Stomach (tissue), 19 donors: ENCODE measurements at places on chromosomes 2 and 18. TPM values are rescaled to one million over a fixed set of nuclear protein-coding genes. Genes with fewer than 3 reads are reported as not detected.

DNA sequence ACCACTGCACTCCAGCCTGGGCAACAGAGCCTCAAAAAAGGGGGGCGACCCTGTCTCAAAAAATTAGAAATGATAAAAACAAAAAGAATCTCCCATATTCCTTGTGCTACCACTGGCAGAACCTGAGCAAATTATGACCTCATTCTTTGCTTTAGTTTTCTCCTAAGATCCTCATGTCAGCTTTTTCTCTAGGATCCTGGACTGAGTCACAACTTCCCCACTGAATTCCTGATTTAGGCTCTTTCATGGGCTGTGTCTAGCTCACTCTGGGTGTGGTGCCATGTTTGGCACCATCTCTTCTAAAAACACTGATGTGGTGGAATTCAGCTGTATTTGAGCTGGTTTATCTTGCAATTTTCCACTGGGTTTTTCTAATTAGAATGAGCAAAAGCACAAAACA, 37.1 kb downstream of the EXOC6B start:
- no peaks in the 10 kb centered on the region for H3K27me3 ChIP-seq
- DNase-seq: peak; percentile 3
- no peak overlapping the region for H3K4me3 ChIP-seq
- H3K27ac ChIP-seq: no peak overlapping the region

- no peak for DNase-seq
- H3K4me1 ChIP-seq: no peaks in the 10 kb centered on the region
- no peaks in the 10 kb centered on the region for H3K36me3 ChIP-seq
- H3K27me3 ChIP-seq: no peaks in the 10 kb centered on the region
- no peak overlapping the region for H3K27ac ChIP-seq
Measured at GRCh38 chr2:225033440-225034318, 8.6 kb downstream of the DOCK10 start.

GRCh38 chr18:48861181-48861708, 89.5 kb downstream of the SMAD7 start:
- H3K4me1 ChIP-seq: peaks cover 3% of the 10 kb centered on the region
- no peaks in the 10 kb centered on the region for H3K36me3 ChIP-seq
- no peak overlapping the region for H3K27ac ChIP-seq
- DNase-seq: no peak
- H3K4me3 ChIP-seq: no peak overlapping the region
- no peaks in the 10 kb centered on the region for H3K27me3 ChIP-seq

GRCh38 chr2:17136877-17137276, 381.4 kb downstream of the RAD51AP2 start:
- no peak overlapping the region for H3K4me3 ChIP-seq
- DNase-seq: no peak
- no peaks in the 10 kb centered on the region for H3K36me3 ChIP-seq
- H3K27me3 ChIP-seq: no peaks in the 10 kb centered on the region
- H3K27ac ChIP-seq: no peak overlapping the region

- H3K36me3 ChIP-seq: no peaks in the 10 kb centered on the region
- no peaks in the 10 kb centered on the region for H3K27me3 ChIP-seq
- no peaks in the 10 kb centered on the region for H3K4me1 ChIP-seq
Measured at GRCh38 chr2:122737429-122738077, 982.1 kb downstream of the TSN start.

- no peaks in the 10 kb centered on the region for H3K27me3 ChIP-seq
- H3K4me1 ChIP-seq: no peaks in the 10 kb centered on the region
- H3K36me3 ChIP-seq: no peaks in the 10 kb centered on the region
Measured at GRCh38 chr2:75342504-75343175, 143.3 kb upstream of the TACR1 start.

DNA sequence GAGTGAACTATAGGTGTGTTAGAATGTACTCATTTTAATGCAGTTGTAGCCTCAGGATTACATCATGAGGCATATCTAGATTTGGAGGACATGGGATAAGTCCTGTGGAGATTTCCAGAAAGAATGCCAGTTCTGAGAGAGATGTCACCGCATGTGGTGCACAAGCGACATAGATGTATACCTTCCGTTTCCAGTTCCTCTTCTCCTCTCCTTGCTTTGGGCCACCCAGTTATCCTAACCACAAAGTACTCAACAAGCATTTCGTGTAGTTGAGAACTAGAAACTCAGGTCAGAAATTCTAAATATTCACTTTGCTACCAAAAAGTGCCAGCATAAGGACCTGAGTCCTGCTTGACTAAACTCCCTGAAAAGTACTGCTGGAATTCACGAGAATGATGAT, 66.5 kb downstream of the KCTD18 start:
- no peaks in the 10 kb centered on the region for H3K27me3 ChIP-seq
- no peak for DNase-seq
- peaks cover 12% of the 10 kb centered on the region for H3K36me3 ChIP-seq
- H3K27ac ChIP-seq: no peak overlapping the region
- H3K4me1 ChIP-seq: no peaks in the 10 kb centered on the region

- no peak overlapping the region for H3K27ac ChIP-seq
- no peak for DNase-seq
- H3K4me1 ChIP-seq: no peaks in the 10 kb centered on the region
- H3K27me3 ChIP-seq: no peaks in the 10 kb centered on the region
- no peak overlapping the region for H3K4me3 ChIP-seq
- H3K36me3 ChIP-seq: no peaks in the 10 kb centered on the region
Measured at GRCh38 chr2:163465440-163465839, 270.4 kb downstream of the FIGN start.

GRCh38 chr2:217847115-217847514, 155.7 kb downstream of the TNS1 start:
- H3K4me3 ChIP-seq: no peak overlapping the region
- H3K36me3 ChIP-seq: peaks cover 50% of the 10 kb centered on the region
- H3K4me1 ChIP-seq: peaks cover 66% of the 10 kb centered on the region

GRCh38 chr18:73614812-73615211, 532.8 kb downstream of the FBXO15 start:
- no peaks in the 10 kb centered on the region for H3K36me3 ChIP-seq
- H3K4me3 ChIP-seq: no peak overlapping the region
- H3K4me1 ChIP-seq: no peaks in the 10 kb centered on the region
- no peak for DNase-seq
- H3K27me3 ChIP-seq: no peaks in the 10 kb centered on the region
- H3K27ac ChIP-seq: no peak overlapping the region

DNA sequence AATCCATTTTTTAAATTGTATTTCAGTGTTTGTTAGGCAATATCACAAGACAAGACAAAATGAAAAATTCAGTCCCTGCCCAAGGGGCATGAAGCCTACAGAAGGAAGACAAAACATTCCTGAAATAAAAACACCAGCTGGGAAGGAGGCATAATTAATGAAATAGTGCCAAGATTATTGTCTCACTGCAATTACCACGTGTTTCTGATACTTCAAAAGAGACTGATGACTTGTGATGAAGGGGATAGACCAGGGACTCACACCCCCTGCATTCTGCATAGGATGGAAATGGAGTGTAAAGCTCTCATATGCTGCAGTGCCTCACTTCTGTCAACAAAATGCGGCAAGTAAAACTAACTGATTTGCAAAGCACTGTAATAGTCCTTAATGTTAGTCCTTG, 178.1 kb downstream of the BARD1 start:
- no peaks in the 10 kb centered on the region for H3K27me3 ChIP-seq
- no peaks in the 10 kb centered on the region for H3K36me3 ChIP-seq
- no peak for DNase-seq
- H3K27ac ChIP-seq: no peak overlapping the region
- no peak overlapping the region for H3K4me3 ChIP-seq
- no peaks in the 10 kb centered on the region for H3K4me1 ChIP-seq

DNA sequence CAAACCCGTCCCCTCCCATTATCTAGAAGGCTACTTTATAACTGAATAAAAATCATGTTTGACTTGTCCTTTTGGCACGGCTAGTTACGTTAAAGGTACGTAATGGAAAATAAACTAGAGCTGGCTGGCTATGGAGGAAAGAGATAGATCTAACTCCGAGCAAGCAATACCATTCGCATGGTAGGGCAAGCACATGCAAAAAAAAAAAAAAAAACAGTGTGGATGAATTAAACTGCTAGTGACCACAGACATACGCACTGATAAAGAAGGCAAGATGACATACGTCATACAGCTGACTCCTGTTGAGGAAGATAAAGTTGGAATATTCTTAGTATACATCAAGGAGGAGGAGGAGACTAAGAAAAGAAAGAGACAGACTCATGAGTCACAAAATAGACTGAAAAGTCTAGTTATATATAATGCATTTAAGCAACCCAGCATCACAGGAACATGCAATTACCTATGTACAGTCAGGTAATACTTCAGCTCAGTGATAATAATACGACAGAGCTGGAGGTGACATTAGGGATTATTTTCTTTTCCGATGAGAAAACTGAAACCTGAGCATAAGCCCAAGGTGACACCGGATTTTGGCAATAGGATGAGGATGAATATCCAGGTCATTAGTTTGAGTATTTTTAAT, 37.9 kb upstream of the NARS1 start:
- DNase-seq: no peak
- peaks cover 77% of the 10 kb centered on the region for H3K36me3 ChIP-seq
- peak overlapping the region; percentile 71 for H3K27ac ChIP-seq
- peaks cover 5% of the 10 kb centered on the region for H3K4me1 ChIP-seq

DNA sequence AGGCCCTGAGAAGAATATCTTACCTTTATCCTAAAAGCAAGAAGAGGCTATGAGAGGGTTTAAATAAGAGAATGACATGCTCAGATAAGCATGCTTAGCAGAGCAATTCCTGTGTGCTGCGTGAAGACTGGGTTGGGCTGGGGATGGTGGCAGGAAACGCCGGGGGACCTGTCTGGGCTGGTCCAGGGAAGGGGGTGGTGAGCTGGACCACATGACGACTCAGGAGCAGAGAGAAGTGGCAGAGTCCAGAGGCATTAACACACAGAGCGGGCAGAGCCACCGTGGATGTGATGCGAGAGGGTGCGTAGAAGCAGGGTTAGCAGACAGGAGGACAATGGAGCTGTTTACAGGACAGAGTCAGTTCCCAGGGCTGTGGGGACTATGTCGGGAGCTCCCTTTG, 84.5 kb downstream of the ZBTB7C start:
- H3K27me3 ChIP-seq: no peaks in the 10 kb centered on the region
- H3K36me3 ChIP-seq: no peaks in the 10 kb centered on the region
- no peak overlapping the region for H3K4me3 ChIP-seq
- DNase-seq: no peak
- no peaks in the 10 kb centered on the region for H3K4me1 ChIP-seq

DNA sequence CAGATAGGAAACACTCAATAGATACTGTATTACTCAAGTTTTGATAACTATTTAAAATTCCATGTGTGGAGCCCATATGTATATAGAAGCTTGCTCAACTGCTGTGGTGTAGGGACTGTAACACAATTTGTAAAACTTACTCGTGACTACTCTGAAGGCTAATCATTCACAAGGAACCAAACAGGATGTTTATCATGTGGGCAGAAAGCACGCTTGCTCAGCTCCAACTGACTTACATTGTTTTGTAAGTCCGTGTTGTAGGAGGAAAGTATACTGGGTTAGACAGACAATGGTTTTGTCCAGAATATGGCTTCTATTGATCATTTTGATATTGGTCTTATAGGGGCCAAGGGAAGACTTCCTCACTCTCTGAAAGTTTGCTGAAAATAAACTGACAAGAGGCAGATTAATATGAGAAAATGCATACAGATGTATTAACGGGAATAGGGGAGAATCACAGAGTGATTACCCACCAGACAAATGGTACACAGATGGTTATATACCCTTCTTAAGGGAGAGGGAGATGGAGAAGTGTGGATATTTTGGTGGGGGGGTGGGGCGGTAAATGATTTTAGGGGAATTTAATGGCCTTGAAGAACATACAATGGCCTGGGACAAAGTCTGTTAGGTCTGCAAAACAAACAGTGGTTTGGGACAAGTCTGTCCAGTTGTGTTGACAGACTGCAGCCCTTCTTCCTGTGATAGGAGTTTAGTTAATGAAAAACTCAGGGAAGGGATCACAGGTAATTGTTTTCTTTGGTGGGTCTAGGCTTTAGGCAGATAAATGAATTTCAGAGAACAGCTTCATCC, 259.3 kb upstream of the SP5 start:
- H3K36me3 ChIP-seq: no peaks in the 10 kb centered on the region
- no peak overlapping the region for H3K27ac ChIP-seq
- H3K4me1 ChIP-seq: no peaks in the 10 kb centered on the region
- no peak overlapping the region for H3K4me3 ChIP-seq

GRCh38 chr2:24515335-24515734, 24.3 kb downstream of the NCOA1 start:
- no peak for DNase-seq
- peaks cover 56% of the 10 kb centered on the region for H3K4me1 ChIP-seq
- H3K27me3 ChIP-seq: no peaks in the 10 kb centered on the region
- H3K27ac ChIP-seq: no peak overlapping the region
- no peak overlapping the region for H3K4me3 ChIP-seq

DNA sequence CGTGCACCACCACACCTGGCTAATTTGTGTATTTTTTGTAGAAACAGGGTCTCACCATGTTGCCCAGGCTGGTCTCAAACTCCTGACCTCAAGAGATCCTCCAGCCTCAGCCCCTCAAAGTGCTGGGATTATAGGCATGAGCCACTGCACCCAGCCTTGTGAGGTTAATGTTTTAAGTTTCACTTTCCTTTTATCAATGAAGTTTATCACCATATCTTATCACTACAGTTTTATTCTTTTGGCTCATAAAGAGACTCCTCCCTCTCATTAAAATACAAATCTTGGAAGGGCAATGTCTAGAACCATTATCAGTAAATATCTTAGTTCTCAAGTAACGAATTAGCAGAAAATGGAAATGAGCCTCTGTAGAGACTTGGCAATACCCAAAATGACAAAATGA, 173.8 kb downstream of the BCL11A start:
- H3K4me3 ChIP-seq: no peak overlapping the region
- no peaks in the 10 kb centered on the region for H3K4me1 ChIP-seq
- no peak overlapping the region for H3K27ac ChIP-seq
- no peaks in the 10 kb centered on the region for H3K36me3 ChIP-seq
- DNase-seq: no peak

DNA sequence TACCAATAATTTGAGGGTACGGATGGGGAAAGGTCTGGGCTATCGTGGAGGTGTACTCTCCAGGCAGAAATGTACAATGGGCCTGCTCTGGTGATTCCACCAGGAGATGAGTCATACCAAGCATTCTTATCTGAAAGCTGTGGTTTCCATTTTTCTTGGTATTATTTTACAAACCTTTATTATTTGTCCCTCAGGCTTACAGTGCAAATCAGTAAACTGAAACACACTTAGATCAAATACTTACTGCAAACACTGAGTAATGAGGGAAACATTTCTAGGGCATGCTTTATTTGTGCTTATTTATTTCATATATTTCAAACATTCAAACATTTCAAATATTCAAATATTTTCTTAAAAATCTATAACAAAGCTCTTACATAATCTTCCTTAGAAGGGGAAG, 319.8 kb downstream of the RND3 start:
- no peaks in the 10 kb centered on the region for H3K27me3 ChIP-seq
- H3K4me1 ChIP-seq: peaks cover 36% of the 10 kb centered on the region
- H3K4me3 ChIP-seq: no peak overlapping the region
- DNase-seq: peak; percentile 9

- no peaks in the 10 kb centered on the region for H3K4me1 ChIP-seq
- H3K4me3 ChIP-seq: no peak overlapping the region
- H3K27me3 ChIP-seq: no peaks in the 10 kb centered on the region
- no peak overlapping the region for H3K27ac ChIP-seq
Measured at GRCh38 chr18:32998285-32998684, 225.5 kb upstream of the KLHL14 start.

Gene DSG4
- not detected for total RNA-seq

Gene CXCR1
- total RNA-seq: not detected

Gene CHRNG
- not detected for total RNA-seq

Gene SGPP2
- total RNA-seq: 50.4 TPM

Gene LYPD1
- total RNA-seq: not detected

Gene STAT1
- 77.6 TPM for total RNA-seq

Gene DIS3L2
- 36.0 TPM for total RNA-seq

Gene THSD7B
- total RNA-seq: not detected

Gene POTEJ
- not detected for total RNA-seq
